ENCODE measurements at places on chromosomes 7 and 10.

DNA sequence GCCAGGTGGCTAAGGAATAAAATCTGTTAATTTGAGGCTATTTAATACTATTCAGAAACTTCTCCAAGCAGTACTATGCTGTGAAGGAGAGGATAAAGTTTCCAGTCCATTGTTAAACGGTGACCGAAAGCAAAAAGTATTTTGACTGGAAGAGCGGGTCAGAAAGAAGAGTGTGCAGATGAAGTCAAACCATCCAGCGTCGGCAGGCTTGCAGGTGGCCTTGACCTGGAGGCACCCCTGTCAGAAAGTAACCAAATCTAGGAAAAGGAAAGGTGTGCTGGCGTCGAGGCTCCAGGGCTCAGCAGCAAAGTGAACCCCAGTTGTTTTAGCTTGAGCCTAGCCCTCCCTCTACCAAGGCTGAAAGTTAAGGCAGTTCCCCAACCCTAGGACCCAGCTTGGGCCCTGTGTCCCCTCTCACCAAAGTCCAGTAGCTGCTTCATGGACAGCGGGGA lies 544 bp downstream of the PDK4 start:
- DNase-seq: no peak

- DNase-seq: no peak
These were observed 24.4 kb downstream of the TSPAN12 start for GRCh38 chr7:120833546-120833945.

- no peak for DNase-seq
These were observed 9.7 kb upstream of the AKR1C2 start for GRCh38 chr10:5013385-5013784.

DNA sequence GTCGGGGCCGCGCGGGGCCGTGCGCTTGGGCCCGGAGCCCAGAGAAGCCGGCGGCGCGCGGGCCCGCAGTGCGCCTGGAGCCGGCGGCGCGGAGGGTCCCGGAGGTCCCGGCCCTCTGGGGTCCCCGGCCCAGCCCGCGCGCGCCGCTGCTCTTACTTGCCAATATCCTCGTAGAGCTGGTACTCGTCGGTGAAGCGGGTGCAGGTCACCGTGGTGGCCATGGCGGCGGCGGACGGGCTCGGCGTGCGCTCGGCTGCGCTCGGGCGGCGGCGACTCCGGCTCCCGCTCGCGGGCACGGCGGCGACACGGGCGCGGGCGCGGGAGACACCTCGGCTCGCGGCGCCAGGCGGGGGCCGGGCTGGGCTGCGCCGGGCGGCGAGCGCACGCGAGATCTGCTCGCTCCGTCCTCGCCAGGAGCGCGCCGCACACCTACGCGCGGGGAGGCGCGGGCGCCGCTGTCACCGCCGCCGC lies at the start of gene CAMK2B:
TSS of gene CAMK2B (minus strand) at position 394 of the 471 bp plus-strand sequence. CDS start at position 221, 173 bp downstream.
- no peak for DNase-seq

DNA sequence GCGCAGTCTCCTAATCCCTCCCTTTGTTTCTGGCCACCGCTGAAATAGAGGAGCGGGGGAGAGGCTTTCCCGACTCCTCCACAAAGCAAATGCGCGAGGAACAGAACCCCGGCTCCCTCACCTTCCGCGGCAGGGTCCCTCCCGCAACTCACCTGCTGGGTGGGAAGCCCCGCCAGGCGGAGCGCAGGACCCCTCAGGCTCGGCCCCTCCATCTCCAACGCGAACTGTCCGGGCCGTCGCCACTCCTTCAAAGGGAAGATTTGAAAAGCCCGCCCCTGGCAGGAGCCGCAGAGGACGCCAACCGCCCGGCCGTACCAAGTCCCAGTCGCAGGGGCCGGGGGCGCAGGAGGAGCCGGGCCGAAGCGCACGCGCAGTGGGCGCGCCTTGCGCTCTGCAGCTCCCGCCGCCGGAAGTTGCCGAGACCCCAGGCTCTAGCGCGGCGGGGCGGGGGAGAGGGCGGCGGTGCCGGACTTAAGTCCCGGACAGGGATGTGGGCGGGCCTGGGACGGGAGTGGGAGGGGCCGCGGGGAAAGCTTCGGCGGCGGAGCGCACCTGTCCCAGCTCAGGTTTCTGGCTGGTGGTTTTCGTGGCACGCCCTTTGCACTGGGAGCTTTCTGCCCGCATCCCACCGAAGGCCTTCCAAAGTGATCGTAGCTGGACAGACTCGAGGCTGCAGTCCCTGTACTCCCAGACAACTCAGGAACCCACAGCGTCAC lies at the start of gene RTKN2:
TSS of gene RTKN2 (minus strand) at position 446 of the 716 bp plus-strand sequence. CDS start at position 212, 234 bp downstream.
- DNase-seq: peak; percentile 91

GRCh38 chr10:79315602-79315920 lies 31.7 kb upstream of the PPIF start:
- no peak for DNase-seq

Data from fibroblast of lung (primary cell).